Activated CD4-positive, alpha-beta T cell treated with anti-CD3 and anti-CD28 coated beads, Interleukin-2, amount 10 ng/mL, durations not matched to agents 7 days and 5 days (primary cell): ENCODE measurements at places on chromosomes 13 and 19. TPM values are rescaled to one million over a fixed set of nuclear protein-coding genes. Genes with fewer than 3 reads are reported as not detected.

GRCh38 chr13:105278943-105279381, 1256.5 kb downstream of the EFNB2 start:
- no peak overlapping the region for H3K27ac ChIP-seq
- no peaks in the 10 kb centered on the region for H3K4me1 ChIP-seq
- no peak for DNase-seq
- H3K4me3 ChIP-seq: no peak overlapping the region

GRCh38 chr13:39452417-39452816, 150.6 kb downstream of the LHFPL6 start:
- no peaks in the 10 kb centered on the region for H3K4me1 ChIP-seq
- H3K27ac ChIP-seq: no peak overlapping the region
- no peaks in the 10 kb centered on the region for H3K36me3 ChIP-seq
- H3K27me3 ChIP-seq: no peaks in the 10 kb centered on the region
- no peak overlapping the region for H3K4me3 ChIP-seq

DNA sequence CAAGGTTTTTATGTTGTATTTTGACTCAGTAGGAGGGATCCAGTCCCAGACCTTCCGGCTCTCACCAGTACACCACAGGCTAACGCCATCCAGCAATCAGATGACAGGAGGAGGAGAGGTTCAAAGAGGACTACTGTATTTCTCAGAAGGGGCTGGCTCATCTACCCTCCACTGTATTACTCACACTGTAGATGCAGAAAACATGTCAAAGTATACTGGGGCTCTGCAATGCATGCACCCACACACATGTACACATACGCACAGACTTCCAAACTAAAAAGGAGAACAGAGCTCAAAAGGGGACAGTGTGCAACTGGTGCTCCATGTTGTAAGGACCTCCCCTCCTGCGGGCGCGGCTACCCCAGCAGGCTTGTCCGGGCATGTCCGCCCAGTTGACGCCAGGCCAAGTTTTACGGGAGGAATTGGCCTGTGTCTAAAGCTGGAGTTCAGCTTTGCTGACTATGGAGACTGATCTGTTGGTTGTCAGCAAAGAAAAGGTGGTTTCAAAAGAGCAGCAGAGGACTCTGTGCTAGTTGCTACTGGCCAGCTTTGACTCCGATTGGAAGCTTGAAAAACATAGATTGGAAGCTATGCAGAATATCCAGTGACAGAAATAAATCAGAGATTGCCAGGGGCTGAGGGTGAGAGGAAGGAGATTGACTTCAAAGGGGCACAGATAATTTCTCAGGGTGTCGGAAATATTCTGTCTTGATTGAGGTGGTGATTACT, 314.2 kb downstream of the DLEU7 start:
- peak overlapping the region; percentile 26 for H3K27ac ChIP-seq
- H3K36me3 ChIP-seq: no peaks in the 10 kb centered on the region
- no peak overlapping the region for H3K4me3 ChIP-seq
- peaks cover 36% of the 10 kb centered on the region for H3K4me1 ChIP-seq
- DNase-seq: peak; percentile 25

ZNF93 gene
- 14.7 TPM for total RNA-seq

- peak; percentile 61 for DNase-seq
- H3K4me1 ChIP-seq: peaks cover 18% of the 10 kb centered on the region
- H3K27me3 ChIP-seq: peaks cover 71% of the 10 kb centered on the region
- H3K27ac ChIP-seq: peak overlapping the region; percentile 63
Measured at GRCh38 chr13:33017323-33017929, 1.2 kb downstream of the KL start.
